ENCODE measurements at places on chromosomes 6 and 20.

DNA sequence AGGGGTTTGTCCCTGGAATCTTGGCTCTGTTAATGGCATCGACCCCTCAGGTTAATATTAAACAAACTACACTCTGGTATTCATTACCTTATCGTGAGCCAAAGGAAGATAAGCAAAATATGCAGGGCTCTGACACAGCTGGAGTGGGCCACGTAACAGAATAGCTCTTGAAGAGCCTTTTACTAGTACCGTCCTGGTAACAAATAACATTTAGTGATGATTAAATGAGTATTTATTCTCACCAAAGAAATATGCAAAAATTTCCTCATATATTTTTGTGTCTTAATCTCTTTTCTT is 20.1 kb upstream of the UTRN start:
- peak; percentile 71 for DNase-seq

DNA sequence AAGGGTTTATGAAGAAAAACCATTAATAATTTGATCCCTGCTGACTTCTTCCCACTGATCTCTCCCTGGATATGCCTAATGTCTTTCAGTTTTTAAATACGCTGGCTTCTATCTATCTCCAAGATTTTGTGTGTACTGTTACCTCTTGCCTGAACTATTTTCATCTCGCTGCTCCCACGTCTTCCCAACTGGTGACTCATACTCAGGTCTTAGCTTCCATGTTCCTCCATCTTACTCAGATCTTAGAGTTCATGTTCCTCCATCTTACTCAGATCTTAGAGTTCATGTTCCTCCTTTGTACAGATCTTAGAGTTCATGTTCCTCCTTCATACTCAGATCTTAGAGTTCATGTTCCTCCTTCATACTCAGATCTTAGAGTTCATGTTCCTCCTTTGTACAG is 21.6 kb downstream of the GPR6 start:
- DNase-seq = no peak

DNA sequence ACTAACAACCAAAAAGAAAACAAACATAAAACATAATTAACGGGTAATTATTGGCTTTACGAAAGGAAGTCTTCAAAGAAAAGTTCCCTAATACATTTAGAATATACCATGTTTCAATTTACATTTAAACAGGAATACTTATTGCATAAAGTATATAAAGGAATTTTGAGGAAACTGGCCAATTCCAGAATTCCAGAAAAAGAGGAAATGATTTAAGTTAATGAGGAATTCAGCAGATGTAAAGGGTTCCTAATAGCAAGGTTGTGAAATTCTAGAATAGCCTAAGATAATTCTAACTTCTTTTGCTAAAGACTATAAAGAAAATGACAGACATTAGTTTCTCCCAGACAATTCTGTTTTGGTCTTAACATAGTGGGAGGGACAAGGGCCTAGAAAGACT is 35.0 kb downstream of the DTNBP1 start:
- DNase-seq = no peak

DNA sequence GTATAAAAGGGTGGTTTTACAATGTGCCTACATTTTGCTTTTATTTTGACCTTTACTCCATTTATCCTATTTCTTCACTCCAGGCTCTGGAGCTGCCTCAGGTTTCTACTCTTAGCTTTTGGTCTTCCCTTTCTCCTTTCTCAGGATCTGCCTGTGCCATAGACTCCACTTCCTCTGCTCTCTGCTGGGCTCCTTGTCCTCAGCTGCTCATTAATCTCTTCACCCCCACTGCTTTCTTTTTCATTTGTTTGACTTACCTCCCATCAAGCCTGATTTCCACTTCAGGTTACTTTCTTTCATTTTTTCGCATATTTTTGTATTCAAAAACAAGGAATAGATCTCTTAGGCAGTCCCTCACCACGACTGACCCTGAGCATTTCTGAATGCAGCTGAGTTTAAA is 106.8 kb downstream of the COL19A1 start:
- no peak for DNase-seq

GRCh38 chr20:58867211-58867610 is 14.7 kb downstream of the GNAS start:
- no peak for DNase-seq

GRCh38 chr6:10014557-10014956 is 400.3 kb downstream of the TFAP2A start:
- no peak for DNase-seq

DNA sequence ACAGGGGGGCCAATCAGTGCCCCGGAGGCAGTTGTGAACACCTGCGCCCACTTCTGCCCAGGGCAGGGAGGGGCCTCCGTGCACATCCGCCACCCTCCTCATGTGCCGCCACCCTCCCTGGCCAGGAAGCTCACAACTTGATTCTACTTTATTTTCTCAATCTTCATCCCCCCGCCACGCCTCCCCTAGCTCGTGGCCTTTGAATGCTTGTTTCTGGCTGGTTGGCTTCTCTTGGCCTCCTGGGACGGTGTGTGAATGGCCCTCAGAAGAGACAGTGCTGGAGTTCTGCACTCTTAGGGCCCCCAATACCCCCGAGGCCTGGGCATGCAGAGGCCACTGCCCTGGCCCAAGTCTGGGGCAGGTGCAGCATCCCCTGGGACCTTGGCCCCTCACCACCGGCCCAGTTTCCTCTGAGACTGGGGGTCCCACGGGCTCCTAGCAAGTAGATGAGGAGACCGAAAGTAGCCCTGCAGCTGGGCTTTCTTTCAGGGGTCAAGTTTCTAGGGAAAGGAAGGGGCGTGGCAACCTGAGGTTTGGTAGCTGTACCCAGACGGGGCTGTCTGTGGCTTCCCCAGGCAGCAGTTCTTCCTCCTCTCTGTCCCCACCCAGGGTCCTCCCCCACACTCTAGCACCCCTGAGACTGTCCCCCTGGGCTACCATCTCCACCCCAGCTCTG is 1.3 kb downstream of the RGS19 start:
- no peak for DNase-seq

DNA sequence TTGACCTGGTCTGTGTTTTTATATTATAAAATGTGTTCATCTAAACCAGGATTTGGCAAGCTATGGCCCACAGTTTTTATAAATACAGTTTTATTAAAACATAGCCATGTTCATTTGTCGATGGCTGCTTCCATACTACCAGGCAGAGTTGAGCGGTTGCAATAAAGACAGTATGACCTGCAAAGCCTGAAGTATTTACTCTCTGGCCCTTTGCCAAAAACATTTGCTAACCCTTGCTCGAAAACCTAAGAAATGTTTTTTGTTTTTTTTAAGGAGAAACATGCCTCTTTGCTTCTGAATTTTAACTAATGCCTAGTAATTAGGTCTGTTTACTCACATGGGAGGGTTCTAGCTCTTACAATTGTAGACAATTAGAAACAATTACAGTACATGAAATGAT is 67.4 kb upstream of the SMIM28 start:
- DNase-seq = no peak

GRCh38 chr6:131000544-131000943 is 62.5 kb downstream of the EPB41L2 start:
- no peak for DNase-seq

- DNase-seq = no peak
These were observed 454.6 kb upstream of the MARCKS start for GRCh38 chr6:113402544-113402943.

DNA sequence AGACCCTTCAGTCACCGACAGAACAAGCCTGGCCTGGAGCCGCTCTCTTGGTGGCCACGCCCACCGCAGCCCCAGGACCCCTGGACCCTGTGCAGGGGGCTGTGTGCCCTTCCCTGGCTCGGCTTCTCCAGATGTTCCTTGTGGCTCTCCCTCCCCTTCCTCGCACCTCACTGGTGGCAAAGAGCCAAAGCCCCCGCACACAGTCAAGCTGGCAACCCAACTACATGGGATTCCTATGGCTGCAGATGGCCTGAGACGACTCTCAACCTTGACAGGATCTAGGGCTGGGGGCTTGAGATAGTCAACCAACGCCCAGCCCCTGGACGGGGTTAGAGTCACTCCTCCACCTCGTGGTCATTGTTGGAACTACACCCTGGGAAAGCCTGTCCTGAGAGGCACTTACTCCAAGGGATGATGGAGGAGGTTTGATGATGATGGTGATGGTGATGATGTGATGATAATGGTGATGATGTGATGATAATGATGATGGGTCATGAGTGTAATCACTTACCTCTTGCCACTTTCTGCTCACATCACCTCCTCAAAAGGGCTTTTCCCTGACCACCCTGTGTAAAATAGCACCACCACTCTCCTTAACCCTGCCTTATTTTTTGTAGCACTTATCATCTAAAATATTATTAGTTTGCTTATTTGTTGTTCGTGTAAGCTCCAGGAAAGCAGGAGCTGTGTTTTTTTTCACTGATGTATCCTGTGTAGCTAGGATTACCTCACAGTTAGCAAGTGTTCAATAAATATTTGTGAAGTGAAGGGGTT is 278.4 kb downstream of the LRFN2 start:
- DNase-seq = peak; percentile 56

DNA sequence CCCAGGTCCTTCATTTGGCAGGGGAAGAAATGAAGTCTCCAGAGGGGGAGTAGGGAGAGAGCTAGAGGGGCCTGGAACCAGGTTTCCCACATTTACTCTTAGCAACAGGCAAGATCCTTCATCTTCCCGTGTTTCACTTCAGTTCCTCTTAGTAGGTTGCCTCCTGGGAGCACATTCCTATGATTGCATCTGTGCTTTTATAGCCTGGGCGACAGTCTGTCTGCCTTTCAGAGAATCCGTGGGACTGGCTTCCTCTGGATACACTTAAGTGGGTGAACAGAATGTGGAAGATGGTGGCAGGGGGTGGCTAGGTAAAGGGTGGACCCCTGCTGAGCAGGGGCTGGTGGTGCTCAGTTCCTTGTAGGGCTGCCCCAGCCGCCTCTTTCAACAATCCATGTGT is 33.4 kb downstream of the STK35 start:
- DNase-seq = no peak

DNA sequence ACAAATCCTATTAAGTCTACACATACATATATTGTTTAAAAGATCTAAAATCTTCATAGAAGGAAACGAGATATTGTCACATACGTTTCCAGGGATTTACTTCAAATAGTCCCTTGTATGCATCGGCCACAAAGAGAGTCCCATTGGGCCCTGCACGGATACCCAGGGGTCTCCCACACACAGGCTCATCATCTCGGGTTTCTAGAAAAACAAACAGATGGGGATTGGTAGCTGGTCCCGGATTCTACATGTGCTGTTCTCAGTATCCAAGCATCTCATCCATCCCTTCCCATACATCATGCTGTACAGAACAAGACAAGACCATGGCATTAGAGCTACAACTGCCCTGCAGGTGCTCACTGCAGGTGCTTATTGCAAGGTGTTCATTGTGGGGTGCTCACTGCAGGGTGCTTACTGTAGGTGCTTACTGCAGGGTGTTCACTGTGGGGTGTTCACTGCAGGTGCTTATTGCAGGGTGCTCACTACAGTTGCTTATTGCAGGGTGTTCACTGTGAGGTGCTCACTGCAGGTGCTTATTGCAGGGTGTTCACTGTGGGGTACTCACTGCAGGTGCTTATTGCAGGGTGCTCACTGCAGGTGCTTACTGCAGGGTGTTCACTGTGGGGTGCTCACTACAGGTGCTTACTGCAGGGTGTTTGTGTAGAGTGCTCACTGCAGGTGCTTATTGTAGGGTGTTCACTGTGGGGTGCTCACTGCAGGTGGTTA is 21.0 kb downstream of the APMAP start:
- no peak for DNase-seq

- no peak for DNase-seq
These were observed 82.0 kb downstream of the JPH2 start for GRCh38 chr20:44104798-44105517.

DNA sequence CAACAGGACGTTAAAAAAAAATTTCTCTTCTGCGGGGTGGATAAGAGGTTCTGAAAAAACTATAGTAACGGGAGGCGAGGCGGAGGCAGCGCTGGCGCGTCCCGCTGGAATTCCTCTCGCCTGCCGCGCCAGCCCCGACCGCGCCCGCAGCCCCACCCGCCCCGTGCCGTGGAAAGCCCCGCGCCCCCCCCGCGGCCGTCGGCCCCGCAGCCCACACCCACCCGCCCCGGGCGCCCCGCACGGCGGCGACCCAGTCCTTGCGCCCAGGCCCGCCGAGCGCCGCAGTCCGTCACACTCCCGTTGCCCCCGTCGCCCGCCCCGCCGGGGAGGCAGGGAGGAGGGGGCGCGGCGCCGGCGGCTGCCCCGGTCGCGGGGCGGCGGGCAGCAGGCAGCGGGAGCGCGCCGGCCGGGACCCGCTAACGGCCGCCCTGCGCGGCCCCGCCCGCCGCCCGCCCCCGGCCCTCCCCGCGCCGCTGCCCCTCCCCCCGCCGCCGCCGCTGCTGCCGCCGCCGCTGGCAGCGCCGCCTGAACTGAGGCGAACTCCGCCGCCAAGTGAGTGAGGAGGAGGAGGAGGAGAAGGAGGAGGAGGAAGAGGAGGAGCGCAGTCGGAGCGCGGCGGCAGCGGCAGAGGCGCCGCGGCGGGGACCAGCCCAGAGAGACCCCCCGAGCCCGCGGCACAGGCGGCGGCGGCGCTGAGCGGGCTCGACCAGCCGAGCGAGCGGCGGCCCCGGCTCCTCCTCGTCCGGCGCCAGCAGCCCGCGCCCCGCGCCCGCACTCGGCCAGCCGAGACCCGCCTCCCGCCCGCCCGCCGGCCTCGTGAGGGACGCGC is at the start of gene QKI:
Gene QKI, plus strand, starts transcription at position 602 of the 829 bp plus-strand sequence. CDS start 476 bp downstream, outside the sequence.
- DNase-seq = peak; percentile 59

- no peak for DNase-seq
These were observed 69.7 kb downstream of the PDE7B start for GRCh38 chr6:135921188-135921587.

DNA sequence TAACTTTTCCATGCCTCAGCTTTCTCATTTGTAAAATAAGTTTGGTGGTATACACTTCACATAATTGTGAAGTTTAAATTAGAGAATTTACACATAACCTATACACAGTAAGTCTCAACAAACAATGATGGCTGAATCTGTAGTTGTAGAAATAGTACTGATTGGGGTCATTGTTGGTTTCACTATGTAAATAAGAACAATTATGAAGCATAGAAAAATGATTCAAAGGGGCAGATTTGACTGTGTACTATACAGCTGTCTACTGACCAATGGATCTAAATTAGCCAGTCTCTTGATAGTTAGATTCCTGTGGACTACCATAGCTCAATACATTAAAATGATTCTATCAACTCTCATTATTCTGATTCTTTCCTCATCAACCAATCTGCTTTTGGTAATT is 181.1 kb upstream of the STXBP5 start:
- DNase-seq = no peak

DNA sequence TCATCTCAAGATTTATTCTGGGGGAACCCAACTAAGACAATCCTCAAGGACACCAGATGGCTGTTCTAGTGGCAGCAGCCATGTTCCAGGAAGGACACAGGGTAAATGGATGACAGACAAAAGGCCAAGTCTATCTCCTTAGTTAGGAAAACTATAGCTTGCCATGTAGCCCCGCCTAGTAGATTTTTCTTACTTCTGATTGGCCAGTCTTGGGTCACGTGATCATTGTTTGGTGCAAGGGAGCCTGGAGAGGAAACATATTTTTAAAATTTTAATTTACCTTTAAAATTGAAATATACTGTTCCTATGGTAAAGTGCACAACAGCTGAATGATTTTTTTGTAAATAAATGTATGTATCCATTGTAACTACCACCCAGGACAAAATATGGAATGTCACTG is 4.4 kb upstream of the KCNS1 start:
- no peak for DNase-seq

DNA sequence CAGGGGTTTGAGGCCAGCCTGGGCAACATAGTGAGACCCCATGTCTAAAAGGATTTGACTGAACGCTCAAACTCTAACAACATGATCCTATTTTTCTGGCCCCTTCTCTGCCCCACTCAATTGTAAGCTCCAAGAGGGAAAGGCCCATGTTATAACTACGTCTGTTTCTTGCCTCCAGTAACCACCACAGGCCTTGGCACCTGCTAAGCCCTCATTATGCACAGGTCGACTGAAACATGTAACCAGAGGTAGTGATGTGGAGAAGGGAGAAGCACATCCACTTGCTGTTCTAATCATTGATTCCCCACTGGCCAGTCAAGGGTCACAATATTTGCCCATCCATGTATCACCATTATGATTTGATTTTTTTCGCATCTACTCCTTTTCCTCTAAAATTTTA is 475.5 kb downstream of the KIF16B start:
- DNase-seq = no peak
